GM13976 (cell line): ENCODE measurements at places on chromosomes 2 and 18.

GRCh38 chr2:220224691-220225543 is 597.5 kb downstream of the SLC4A3 start:
- DNase-seq = no peak

- DNase-seq = no peak
Observed at GRCh38 chr2:182593394-182593975, 122.6 kb upstream of the DNAJC10 start.

GRCh38 chr2:54570321-54570855 is 114.3 kb downstream of the SPTBN1 start:
- no peak for DNase-seq

GRCh38 chr18:476251-476664 is 24.2 kb downstream of the COLEC12 start:
- no peak for DNase-seq

DNA sequence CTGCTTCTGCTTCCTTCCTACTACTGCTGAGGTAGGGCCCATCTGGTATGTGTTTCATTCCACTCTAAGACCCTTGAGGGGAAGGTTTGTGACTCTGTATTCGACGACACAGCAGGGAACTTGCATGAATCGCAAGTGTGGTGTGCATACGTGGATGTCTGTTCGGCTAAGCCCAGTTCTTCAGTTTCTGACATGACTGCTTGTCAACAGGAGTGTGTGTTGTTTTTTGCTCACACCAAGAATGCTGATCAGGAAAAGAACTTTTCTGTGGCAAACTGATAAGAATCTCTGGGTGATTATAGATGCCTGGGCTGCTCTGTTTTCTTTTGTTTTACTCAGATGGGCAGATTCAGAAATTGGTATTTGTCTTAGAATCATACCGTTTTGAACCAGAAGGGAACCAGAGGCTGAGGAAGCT is 22.0 kb downstream of the TNFRSF11A start:
- no peak for DNase-seq

- no peak for DNase-seq
Observed at GRCh38 chr2:6924924-6925409, 7.8 kb downstream of the RNF144A start.

DNA sequence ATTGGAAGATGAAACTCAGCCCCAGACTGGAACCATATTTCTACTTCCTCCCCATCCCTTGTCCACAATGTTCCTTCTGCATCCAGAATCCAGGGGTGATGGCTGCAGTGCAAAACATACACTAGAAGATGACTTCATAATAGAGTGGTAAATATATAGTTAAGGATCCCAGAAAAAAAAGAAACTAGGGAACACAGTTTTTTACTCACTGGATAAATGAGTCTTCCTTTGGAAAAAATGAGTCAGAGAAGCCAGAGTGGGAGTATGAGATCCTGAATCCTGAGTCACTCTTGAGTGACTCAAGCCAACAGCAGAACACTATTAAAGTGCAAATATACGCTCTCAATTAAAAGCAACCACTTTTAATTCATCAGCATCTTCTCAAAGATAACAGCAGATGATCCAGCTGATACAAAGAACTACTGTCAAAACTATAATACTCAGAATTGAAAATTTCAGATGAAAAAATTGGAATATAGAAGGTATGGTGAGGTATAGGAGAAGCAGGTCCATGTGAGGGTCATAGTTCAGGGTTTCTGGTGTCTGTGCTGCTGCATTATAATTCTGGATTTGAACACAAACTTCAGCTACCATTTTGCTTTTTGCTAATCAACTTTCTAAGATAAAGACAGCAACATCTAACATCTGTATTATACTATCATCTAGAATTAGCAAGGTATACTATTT is 987.2 kb upstream of the CDH2 start:
- no peak for DNase-seq
